RWPE2 (cell line): ENCODE measurements at places on chromosomes 7 and 10.

GRCh38 chr10:122786269-122786668, 59.4 kb downstream of the CUZD1 start:
- no peak for DNase-seq

- DNase-seq: no peak
Measured at GRCh38 chr10:87880336-87880735, 16.9 kb downstream of the PTEN start.

GRCh38 chr10:14549496-14549895, 218.8 kb upstream of the FRMD4A start:
- no peak for DNase-seq

- DNase-seq: no peak
Measured at GRCh38 chr10:118531105-118531852, 64.2 kb downstream of the PRLHR start.

DNA sequence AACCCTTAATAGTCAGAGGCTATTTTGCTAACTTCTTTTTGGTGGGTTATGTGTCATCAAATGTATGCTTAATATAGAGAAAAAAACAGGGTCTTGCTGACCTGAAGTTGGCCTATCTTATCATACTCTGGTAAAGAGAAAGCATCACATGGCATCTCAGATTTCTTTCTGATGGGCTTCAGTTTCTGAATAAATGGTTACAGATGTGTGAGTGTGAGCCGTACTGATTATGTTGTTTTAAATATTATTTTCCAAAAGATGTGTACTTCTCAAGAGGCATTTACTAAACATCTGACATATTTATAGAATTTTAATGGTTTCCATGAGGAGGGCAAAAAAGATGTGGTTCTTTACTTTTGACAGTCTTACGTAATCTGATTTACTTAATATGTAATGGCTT, 28.4 kb downstream of the BBS9 start:
- no peak for DNase-seq

DNA sequence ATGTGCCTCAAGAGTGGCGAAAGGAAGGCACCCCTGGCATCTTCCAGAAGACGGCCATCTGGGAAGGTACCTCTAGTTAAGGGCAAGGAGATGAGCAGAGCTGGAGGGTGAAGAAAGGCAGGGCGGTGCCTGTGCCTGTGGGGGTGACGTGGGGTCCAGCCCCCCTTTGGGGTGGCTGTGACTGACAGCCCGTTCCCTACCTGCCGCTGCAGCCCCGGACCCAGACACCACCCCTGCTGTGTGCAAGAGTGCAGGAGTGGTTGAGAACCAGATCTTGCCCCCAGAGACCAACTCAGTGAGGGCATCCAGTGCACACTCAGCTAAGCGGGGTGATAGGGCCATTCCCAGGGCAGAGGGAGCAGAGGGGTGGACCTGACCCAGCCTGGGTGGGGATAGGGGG, 4.3 kb upstream of the MUC17 start:
- DNase-seq: no peak

DNA sequence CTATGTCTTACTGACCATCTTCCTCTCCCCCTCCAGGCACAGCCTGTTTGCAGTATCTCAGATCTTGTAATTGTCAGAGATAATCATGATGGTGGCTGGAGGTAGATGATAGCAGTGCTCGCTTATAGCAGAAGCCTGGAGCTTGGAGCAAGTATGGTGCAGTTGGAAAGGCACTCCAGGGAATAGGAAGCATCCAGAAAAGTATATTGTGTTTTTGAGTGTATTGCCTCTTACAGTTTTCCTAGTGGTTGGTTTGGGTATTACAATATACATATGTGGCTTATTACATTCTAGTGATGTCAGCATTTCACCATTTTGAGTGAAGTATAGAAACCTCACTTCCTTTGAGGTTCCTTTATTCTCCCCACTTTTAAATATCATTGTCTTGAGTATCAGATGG, 101.5 kb downstream of the STK31 start:
- no peak for DNase-seq

DNA sequence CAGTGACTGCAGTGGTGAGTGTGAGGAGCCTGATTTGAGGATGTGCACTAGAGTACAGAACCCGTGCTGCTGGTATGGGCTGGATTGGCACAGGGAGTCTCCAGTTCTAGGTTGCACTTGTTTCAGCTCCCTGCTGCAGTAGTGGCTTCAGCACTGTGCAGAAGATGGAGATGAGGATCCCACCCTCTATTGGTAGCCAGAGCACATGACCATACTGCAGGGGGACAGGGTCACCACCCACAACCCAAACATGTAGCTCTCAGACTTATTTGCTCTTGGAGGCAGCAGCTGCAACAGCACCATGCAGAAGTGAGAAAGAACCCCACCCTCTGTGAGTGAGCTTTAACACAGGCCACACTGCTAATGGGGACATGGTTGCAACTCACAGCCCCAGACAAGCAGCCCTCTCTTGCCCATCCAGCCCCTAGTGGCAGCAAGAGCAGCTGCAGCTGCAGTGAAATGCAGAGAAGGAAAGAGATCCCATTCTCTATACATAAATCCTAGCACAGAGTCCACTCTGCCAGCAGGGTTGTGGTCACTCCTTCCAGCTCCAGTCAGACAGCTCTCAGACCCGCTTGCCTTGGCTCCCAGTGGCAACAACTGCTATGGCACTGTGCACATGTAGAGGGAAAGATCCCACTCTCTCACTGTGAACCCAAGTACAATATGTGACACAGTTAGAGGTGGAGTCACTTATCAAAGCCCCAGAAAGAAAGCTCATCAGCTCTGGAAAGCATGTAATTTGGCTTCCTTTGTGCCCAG, 51.4 kb upstream of the SCIN start:
- DNase-seq: no peak

DNA sequence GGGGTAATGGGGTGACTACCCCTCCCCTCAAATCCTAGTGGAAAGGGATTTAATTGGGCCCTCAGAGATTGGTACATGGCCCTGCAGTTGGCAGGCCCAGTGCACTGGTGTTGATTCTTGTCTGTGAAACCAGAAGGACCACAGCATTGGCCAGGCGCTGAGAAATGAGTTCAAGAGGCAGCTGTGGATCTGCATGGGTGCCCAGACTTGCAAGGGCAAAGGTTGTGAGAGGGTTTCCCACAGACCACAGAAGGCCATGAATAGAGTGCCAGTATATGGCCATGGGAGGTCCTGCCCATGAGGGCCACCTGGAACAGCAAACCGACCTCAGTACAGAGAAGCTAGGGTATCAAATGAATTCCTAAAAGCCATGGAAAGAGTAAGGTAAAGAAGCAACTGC, 32.9 kb downstream of the TMEM168 start:
- DNase-seq: no peak

DNA sequence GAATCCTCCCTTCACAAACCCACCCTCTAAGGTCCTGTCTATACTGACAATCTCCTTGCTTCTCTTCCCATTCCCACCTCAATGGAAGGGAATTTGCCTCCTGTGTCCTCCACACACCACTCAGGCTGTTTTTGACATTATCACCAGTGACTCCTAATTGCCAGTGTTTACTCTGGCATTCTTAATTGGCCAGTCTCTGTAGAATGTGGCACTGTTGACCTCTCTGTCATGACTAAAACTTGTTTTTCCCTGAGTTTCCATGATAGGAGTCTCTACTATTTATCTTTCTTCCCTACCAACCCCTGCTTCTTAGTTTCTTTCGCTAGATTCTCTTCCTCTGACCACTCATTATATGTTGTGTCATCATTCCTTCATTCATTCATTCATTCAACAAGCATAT, 12.1 kb downstream of the SLC16A12 start:
- DNase-seq: no peak

DNA sequence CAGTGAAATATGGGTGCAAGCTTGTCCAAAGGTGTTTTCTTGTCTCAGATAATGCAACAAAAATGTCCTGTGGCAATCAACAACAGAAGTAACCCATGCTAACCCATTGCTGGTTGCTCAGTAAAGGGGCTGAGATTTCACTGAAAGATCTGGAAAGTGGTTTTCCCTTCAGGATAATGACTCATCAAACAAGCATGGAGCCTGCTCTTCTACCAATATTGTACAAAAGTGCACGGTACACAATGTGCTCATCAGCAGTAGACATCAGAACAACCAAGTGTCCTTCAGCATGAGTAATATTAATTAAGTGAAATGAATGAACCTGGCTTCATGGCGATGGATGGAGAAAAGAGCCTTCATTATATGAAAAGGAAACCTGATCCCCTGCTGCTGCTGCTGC, 287.1 kb upstream of the NEBL start:
- DNase-seq: no peak

DNA sequence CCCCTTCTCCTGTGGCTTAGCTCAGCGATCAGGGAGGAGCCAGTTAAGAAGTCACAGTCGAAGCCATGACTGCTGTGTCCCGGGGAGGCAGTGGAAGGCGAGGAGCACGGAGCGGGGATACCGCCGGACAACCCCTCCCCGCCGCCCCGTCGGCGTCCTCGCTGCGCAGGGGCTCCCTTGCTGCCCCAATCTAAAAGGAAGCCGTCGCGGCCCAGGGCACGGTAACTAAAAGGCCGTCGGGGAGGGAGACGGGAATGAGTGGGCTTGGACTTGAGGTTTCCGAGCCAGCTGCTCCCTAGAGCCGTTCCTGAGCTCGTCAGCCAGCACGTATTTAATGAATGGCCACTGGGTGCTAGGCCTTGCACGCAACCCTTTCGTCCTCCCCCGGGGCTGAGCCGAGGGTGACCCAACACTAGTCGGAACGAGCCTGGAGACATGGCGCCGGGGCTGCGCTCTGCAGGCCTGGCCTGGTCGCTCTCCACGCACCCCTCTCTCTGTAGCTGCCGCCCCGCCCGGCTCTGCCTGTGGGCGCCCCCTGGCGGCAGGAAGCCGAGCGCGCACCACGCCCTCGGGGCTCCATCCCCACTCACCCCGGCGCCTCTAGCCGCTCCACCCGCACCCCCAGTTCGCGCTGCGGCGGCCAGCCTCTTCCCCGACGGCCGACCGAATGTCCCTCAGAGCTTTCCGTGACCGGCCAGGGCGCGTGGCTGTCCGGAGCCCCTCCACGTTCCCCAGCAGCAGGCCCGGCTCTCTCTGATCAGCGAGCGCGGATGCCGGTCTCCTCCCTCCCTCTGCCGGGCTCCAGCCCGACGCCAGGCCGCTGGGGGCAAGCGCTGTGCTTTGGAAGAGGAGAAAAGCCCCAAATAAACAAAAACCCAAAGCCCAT, 29.3 kb upstream of the KCNK18 start:
- DNase-seq: no peak

DNA sequence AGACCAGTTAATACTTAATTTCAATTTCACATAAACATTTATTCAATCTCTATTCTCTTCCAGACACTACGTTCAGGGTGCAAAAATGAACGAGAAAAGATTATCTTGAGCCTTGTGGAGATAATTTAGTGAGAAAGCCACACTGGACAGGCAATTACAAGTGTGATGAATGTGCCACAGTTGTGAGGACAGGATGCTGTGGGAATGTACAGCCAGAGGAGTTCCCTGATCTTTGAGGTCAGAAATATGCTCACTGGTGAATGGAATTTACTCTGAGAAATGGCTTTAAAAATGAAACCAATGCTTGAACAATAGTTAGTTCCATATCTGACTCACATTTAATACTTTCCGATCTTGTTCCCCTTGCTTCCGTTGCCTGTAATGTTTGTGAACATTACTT, 864.8 kb downstream of the GATA3 start:
- no peak for DNase-seq

DNA sequence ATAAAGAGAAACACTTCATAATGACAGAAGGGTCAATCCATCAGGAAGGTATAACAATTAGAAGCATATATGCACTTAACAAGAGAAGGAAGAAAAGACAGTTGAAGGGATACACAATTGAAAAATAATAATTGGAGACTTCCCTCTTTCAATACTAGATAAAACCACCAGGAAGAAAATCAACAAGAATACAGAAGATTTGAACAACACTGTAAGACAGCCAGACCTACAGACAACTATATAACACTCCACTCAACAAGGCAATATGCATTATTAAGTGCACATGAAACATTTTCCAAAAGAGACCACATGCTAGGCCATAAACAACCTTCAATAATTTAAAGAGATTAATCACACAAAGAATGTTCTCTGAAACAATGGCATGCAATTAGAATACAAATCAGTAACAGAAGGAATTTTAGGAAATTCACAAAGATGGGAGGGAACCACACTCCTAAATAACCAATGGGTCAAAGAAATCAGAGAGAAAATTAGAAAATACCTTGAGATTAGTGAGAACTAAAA, 35.1 kb downstream of the ZNF438 start:
- DNase-seq: no peak

DNA sequence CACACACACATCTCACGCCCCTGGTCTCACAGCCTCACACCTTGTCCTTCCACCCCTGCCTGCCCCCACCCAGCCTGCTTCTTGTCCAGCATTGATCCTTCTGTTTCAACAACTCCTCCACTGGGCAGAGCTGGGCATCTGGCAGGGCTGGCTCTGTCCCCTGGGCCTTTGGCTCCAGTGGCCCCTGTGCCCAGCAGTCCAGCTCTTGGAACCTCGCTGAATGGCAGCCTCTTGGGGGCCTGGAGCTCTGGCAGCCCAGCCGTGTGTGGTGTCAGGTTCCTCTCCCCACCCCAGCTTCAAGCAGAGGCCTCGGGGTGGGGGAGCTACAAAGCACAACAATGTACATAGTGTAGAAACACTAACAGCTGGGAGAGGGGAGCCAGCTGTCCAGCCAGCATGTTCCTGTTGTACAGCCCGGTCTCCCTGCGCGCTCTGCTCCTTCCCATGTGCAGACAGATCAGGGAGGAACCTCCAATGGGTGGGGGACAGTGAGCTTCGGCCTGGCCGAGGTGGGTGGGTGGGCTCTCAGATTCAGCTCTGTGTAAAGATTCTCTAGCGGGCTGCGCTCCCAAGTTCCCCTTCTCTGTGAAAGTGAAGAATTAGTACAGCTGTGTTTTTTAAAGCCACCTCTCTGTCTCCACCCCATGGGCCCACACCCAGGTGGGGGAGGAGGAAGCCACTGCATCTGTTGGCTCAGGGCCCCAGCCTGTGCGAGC, 19.4 kb downstream of the ZMIZ2 start:
- no peak for DNase-seq

DNA sequence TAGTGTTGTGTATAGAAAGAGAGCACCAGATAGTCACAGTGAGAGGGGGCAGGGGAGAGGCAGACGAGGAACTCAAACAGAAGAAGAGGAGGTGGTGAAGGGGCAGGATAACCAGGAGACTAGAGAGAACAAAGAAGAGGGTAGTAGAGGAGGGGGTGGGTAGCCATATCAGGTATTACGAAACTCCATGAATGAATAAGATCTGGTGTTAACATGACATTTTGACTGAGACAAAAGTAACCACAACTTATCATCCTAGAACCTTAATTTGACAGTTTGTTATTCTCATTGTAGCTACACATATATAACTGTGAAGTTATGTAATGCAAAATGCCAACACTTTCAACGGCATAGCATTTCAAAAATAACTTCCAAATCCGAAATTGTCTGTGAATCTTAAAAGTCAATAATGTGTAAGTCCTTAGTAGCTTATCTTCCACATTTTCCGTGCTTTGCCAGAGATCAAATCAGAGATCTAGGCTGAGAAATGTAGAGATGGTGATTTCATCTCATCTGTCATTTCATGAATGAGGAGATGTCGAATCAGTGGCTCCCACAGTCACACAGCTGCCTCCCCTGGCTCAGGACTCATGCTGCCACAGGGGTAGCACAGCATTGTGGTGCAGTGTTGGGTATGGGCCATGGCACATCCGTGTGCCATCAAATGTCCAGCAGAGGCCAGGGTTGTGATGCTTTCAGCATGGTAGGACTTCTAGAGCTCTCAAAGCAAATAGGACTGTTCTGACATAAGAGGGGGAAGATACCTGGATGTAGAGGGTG, 202.1 kb downstream of the HECW1 start:
- no peak for DNase-seq

- DNase-seq: no peak
Measured at GRCh38 chr7:85287106-85287825, 100.4 kb upstream of the SEMA3D start.

- no peak for DNase-seq
Measured at GRCh38 chr10:124688889-124689670, 55.1 kb downstream of the FAM53B start.

GRCh38 chr10:85547460-85548023, 819.1 kb downstream of the GRID1 start:
- no peak for DNase-seq
